ENCODE measurements at places on chromosomes 7 and 10.

- DNase-seq: no peak
Observed at GRCh38 chr7:93148727-93149126, 542 bp upstream of the SAMD9L start.

GRCh38 chr10:10911471-10911921 is 106.2 kb upstream of the CELF2 start:
- no peak for DNase-seq

DNA sequence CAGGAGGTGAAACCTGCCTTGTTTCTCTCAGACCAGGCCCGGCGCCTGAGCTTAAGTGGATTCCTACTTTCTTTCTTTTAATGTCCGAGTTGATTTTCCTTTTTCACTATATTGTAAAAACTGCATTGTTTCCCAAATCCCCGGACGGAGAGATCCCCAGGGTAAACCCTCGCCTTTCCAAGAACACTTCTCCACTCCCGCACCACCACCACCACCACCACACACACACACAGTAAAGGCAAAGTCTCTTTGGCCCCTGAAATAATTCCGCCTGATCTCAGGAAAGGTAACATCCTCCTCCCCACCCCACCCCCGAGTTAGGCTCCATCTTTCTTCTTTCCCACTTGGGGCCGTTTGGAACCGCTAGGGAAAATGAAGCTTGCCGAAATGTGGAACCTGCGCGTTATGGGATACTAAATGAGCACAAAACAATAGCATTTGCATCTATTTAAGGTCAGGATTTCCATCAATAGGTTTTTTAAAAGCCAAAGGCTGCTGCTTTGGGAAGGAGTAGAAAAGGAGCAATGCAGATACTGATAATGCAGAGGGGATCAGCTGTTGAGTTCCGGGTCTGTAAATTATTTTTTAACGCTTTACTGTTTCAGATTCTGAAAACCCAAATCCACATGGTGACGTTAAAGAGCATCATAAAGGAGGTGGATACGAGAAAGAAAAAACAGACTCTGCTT is 2.5 kb downstream of the HPSE2 start:
- DNase-seq: no peak

DNA sequence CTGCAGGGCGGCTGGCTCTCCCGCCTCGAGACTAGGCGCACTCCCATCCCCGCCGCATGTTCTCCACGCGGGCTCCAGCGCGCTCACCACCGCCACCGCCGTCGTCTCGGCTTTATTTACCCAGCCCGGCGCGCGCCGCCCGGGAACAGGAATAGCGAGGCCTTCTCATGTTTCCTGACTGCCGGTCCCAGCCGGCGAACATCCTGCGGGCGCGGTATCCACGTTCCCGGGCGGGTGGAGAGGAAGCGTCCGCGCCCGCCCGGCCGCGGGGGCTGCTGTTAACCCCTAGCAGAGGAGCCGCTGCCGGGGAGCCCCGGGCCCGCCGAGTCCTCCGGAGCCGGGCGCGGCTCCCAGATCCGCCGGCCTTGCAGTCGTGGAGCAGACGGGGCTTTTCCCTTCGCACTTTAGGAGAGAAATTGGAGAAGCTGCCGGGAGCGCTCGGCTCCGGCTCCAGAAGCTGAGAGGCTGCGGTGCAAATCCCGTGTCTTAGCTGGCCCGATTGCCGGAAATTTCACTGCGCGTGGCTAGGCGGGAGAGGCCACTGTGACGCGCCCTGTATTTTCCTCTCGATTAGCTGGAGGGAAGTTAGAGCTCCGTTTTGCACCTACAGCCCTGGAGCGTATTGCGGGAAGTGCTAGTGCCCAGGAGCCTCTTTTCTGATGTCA is at the start of gene MKX:
Gene MKX (minus strand): TSS at position 88 of the 665 bp plus-strand sequence. CDS start 2,404 bp downstream, outside the sequence.
- peak; percentile 24 for DNase-seq
